Mucosa of descending colon (tissue), 3 donors: ENCODE measurements at places on chromosomes 3 and 15. TPM values are rescaled to one million over a fixed set of nuclear protein-coding genes. Genes with fewer than 3 reads are reported as not detected.

- no peak for DNase-seq
Measured at GRCh38 chr15:31336593-31337295, 10.1 kb downstream of the KLF13 start.

- peak; percentile 72 for DNase-seq
Measured at GRCh38 chr3:69012800-69013252, 658 bp downstream of the EOGT start.

DNA sequence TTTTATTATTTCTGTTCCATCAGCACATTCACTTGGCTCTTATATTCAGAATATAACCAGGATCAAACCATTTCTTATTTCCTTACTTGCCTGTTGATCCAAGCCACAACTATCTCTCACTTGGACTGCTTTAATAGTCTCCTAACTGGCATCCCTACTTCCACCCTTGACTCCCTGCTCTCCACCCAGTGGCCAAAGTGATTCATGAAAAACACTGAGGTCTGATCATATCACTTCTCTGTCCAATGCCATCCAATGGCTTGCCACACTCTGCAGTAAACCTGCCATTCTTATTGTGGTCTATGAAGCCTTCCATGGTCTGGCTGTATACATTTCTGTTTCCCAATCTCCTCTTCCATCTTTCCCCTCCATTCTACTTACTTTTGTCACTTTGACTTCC lies 576.1 kb downstream of the PDCD6IP start:
- no peak for DNase-seq

DNA sequence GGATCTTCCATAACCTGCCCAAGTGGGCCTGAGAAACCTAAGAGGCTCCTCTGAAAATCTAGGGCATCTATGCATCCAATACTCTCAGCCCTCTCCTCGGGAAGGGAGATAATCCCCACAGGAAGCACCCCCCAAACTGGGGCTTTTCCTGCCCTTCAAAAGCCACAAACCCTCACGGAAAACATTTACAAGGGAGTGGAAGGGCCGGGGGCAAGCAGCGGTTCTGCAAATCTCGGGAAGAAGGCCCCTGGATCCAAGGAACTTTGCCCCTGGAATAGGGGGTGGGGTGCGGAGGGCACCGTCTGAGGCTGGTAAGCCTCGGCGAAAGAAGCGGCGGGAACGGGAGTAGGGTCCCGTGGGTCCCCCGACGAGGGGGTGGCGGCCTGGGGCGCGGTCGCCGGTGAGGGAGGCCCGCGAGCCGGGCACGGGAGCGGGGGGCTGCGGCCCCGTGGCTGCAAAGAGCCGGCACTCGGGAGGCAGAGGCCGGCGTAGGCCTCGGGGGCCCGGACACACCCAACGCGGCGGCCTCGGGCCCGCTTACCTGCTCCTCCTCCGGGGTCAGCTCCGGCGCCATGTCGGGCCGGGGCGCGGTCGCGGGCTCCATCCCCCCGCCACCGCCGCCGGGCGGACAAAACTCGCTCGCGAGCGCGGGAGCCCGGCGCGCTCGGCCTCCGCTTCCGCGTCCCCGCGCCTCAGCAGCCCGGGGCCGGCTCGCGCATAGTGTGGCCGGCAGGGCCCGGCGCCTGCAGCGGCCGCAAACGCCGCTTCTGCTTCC lies 755 bp downstream of the PTPN9 start:
- DNase-seq, result peak; percentile 62

- no peak for DNase-seq
Measured at GRCh38 chr3:41502023-41502422, 302.7 kb downstream of the CTNNB1 start.

- no peak for DNase-seq
Measured at GRCh38 chr3:134065252-134066157, 35.8 kb upstream of the SLCO2A1 start.

GRCh38 chr3:184899953-184900595 lies 88.1 kb downstream of the VPS8 start:
- DNase-seq, result no peak

DNA sequence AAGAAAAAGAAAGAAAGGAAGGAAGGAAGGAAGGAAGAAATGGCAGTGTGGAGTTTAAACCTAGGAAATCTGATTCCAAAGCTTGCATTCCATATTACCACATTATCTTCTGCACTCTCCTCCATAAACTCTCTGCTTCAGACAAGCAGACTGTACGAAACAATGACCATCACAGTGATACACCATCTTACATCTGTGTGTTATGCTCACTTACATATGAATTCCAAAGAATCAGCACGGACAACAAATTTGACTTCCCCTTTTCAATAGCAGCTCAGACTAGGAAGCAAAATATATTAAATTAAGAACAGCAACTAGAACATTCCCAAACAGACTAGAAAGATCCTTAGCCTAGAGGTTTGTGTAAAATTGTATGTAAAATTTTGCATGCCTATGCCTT lies 18.0 kb upstream of the PPM1L start:
- DNase-seq, result no peak

The NOX5 gene
- total RNA-seq, result not detected
